Fibroblast of skin of left biceps (primary cell): ENCODE measurements at places on chromosomes 11 and 22.

DNA sequence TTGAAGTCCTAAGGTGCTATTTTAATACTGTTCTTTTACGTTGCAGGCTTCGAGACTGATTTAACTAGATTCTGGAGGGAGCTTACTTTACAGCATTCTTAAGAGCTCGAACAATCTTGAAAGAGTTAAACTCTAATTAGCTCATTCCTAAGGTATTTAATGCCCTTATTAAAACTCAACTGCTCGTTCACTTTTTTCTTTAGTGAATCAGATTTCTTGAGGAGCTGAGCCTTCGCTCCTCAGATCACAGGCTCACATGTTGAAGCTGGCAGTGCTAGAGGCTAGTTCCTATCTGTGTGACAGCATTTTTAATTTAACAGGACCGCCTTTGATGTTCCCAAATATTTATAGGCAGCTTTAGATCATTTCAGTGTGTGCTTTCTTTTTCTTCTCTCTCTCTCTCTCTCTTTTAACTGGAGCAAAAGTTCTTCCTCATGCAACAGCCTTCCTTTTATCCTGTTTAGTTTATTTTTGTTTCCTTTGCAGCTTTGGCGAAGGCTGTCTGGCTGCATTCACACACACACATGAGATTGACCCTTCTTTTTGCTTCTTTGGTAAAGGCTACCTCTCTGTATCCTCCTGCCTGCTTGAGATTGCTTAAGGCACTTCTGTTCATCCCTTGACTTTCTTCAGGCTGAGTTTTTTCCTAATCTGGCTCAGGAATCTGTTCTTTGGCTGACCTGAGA is 21.0 kb downstream of the ZNRF3 start:
- DNase-seq, result no peak

- DNase-seq, result no peak
Measured at GRCh38 chr11:12013781-12014180, 5.4 kb upstream of the DKK3 start.

DNA sequence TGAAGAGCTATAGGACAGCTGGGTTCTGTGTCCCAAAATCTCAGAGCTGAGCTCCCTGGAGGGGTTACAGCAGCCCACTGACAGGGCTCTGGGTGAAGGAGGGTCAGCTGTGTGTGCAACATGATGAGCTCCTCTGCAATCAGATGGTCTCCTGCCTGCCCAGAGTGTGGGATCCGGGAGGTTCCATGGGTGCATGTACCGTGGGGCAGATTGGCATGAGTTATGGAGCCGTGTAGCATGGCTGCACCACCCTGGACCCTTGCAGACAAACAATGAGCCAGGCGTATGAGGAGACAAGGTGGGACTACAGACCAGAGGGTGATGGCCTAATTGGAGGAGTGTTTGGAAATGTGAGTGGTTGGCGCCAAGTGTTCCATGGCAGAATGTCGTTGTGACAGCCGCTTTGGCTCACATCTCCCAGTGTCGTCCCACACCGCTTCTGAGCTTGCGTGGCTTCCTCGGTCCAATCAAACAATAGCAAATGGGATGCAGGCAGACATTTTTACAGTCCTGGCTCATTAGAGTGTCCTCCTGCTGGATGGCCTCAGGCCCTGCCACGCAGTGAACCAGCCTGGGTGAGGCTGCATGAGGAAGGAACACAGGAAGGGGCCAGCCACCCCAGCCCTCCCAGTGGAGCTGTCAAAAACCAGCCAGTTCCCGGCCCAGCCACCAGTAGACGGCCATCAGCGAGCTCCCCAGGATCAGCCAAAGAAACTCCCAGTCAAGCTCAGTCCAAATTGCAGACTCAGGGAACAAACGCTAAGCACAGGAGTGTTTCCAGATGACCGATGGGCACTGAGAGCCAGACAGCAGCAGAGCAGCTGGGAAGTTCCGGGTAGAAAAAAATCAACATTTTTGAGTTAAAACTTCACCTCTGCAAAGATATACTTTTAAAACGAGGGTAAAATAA is 1066.9 kb downstream of the BRD1 start:
- no peak for DNase-seq

DNA sequence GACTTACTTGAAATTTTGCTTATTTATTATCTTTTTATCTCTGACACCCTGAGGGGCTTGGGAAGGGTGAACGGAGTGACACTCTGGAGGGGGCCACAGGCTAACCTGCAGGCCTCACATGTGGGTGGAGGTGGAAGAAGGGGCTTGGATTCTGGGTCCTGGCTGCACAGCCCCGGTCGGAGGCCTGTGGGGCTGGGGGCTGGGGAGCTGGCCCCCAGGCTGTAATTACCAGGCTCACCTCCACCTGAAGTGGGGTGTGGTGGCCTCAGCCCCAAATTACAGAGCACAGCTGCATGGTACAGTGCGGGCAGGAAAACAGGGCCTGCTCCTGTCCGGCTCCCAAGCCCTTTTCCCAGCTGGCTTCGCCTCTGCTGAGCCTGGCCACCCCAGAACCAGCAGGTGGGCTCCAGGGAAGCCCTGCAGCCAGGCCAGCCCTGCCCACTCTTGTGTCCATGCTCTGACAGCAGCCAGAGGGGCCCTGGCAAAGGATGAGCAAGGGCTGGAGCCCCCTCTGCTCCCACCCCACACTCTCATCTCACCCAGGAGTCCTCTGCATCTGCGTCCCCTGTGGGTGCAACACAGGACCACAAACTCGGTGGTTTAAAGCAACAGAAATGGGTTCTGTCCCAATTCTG is 48.0 kb downstream of the IGF2 start:
- no peak for DNase-seq

GRCh38 chr22:47129902-47130635 is 367.6 kb downstream of the TBC1D22A start:
- DNase-seq, result no peak

- DNase-seq, result no peak
Measured at GRCh38 chr11:57162179-57162898, 19.4 kb upstream of the LRRC55 start.

- DNase-seq, result no peak
Measured at GRCh38 chr11:45048870-45049691, 97.4 kb upstream of the PRDM11 start.

DNA sequence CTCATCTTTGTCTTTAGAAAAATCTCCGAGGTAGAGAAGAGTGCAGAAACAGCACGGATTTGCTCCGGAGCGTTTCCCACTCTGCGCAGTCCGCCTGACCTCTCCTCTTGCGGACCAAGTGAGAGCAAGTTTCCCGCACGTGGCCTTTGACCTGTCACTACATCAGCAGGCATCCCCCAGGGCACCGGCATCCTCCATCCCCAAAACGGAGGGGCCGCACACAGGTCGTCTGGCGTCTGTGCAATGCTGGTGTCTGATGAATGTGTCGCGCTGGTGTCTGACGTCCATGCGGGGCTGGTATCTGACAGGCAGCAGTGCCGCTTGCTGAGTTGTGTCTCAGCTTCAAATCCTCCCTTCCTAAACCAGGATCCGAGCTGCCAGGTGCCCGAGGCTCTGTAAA is 739 bp upstream of the MRGPRE start:
- DNase-seq, result no peak

GRCh38 chr22:34804091-34804490 is 261.9 kb upstream of the ISX start:
- no peak for DNase-seq
